ENCODE measurements at places on chromosomes 5 and 9.
A peak's percentile ranks its signal among the peaks of the same experiment; 100 is the strongest.

- DNase-seq: peak; percentile 42
Measured at GRCh38 chr5:926417-927171, 33.9 kb downstream of the TRIP13 start.

- no peak for DNase-seq
Measured at GRCh38 chr5:143820451-143820850, 8.5 kb downstream of the HMHB1 start.

DNA sequence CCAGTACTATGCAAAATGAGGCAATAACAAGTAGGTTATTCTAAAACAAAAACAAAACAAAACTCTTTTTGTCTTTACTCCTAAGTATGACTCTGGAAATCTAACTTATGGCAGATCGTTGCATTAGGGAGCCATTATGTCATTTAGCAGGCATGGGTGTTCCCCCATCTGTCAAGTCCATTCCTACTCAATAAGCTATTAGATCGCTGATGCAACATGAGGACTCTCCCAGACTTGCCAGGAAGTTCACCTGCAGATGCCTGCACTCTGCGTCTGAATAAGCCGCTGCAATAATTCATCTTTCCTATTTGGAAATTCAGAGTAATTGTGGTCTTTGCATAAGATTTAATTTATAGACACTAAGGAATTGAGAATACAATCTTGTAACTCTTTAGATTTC lies 585.0 kb downstream of the KIF4B start:
- DNase-seq: no peak

DNA sequence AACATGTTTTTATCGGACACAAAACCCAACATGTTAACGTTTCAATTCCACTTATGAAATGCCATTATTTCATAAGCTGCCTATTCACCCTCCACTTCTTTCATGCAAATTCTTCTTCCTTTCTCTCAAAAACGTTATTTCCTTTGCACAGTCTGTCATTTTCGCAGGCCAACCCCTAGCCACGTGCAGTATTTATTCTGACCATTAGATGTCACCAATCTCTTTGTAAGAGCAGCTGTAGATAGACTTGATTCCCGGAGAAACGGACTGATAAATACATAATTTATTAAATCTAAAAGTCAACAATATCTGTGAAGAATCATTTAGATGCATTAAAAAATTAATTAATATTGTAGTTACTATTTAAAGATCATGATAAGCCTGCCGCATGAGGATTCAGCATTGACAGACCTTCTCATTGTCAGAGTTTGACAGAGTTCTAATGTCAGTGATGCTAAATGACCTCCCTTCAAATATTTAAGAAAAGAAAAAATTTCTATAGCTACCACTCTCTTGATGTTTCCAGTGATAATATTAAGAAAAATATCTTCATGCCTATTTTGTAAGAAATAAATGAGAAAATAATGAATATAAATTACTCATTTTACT lies 933.6 kb downstream of the CDH12 start:
- DNase-seq: peak; percentile 47

- no peak for DNase-seq
Measured at GRCh38 chr5:173913686-173914321, 25.7 kb downstream of the CPEB4 start.

DNA sequence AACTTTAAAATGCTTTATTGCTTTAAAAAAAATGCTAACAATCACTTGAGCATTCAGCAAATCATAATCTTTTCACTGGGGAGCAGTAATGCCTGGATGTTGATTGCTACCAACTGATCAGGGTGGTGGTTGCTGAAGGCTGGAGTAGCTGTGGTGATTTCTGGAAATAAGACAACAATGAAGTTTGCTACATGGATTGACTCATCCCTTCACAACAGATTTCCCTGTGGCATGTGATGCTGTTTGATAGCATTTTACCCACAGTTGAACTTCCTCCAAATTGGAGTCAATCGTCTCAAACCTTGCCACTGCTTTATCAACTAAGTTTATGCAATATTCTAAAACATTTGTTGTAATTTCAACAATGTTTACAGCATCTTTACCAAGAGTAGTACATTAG lies 83.3 kb downstream of the MLLT3 start:
- DNase-seq: no peak

- DNase-seq: no peak
Measured at GRCh38 chr5:79157305-79157704, 45.7 kb downstream of the BHMT start.

GRCh38 chr9:97045300-97045699 lies 6.4 kb upstream of the CTSV start:
- DNase-seq: no peak

- DNase-seq: no peak
Measured at GRCh38 chr5:4540375-4541173, 599.6 kb upstream of the ADAMTS16 start.

DNA sequence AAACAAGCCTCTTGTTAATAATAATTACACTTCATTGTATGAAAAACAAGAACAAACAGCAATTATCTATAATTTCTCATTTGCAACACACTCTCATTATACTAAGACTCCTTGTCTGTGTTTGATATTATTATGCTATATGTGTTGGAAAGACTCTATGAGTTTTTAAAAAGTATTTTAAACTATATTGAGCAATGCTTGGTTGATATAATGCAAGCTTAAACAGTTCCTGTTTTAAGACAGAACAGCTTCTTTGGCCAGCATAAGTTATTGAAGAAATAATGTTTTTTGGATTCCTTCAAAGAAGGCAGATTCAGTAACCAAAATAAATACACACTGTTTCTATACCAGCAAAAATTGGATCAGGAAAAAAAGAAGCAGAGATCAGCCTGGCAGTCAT lies 871.4 kb downstream of the MAT2B start:
- no peak for DNase-seq

- DNase-seq: no peak
Measured at GRCh38 chr9:121182101-121182836, 19.4 kb downstream of the RAB14 start.

- DNase-seq: peak; percentile 58
Measured at GRCh38 chr5:98796197-98796972, 22.9 kb downstream of the RGMB start.

DNA sequence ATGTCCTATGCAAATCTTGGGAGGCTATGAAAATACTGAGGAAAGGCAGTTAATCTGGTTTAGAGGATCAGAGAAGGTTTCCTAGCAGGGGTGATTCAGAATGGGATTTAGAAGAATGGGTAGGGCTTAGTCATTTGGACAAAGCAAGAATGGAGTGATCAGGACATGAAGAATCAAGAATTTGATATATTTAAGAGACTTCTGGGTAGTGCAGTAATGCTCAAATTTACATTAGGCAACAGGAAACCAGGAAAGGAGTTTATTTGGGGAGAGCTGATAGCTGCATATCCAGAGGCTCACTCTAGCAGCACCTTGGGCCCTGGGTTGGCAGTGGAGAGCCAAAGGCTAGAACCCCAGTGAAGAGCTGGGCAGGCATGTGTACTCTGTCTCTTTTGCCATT lies 78.9 kb upstream of the PAPPA start:
- DNase-seq: no peak

GRCh38 chr9:69036309-69036708 lies 757 bp downstream of the FXN start:
- DNase-seq: peak; percentile 6
